Bronchial smooth muscle cell (primary cell): ENCODE measurements at places on chromosomes 7 and 10. TPM values are rescaled to one million over a fixed set of nuclear protein-coding genes. Genes with fewer than 3 reads are reported as not detected.

Gene ABCB4
- total RNA-seq = 5.7 and 6.8 TPM in 2 replicates

Gene SCRN1
- 84.0 and 87.3 TPM in 2 replicates for total RNA-seq

Gene STEAP2
- 22.1 and 32.4 TPM in 2 replicates for total RNA-seq

Gene GTF2I
- total RNA-seq = 46.9 and 78.3 TPM in 2 replicates

Gene CFAP69
- total RNA-seq = 5.0 and 7.7 TPM in 2 replicates

Gene CALHM1
- not detected in 2 replicates for total RNA-seq

Gene STOX1
- total RNA-seq = not detected in 2 replicates

Gene C10orf53
- not detected in 2 replicates for total RNA-seq
